NCI-H446 (cell line): ENCODE measurements at places on chromosomes 5 and 9.
A peak's percentile ranks its signal among the peaks of the same experiment; 100 is the strongest.

DNA sequence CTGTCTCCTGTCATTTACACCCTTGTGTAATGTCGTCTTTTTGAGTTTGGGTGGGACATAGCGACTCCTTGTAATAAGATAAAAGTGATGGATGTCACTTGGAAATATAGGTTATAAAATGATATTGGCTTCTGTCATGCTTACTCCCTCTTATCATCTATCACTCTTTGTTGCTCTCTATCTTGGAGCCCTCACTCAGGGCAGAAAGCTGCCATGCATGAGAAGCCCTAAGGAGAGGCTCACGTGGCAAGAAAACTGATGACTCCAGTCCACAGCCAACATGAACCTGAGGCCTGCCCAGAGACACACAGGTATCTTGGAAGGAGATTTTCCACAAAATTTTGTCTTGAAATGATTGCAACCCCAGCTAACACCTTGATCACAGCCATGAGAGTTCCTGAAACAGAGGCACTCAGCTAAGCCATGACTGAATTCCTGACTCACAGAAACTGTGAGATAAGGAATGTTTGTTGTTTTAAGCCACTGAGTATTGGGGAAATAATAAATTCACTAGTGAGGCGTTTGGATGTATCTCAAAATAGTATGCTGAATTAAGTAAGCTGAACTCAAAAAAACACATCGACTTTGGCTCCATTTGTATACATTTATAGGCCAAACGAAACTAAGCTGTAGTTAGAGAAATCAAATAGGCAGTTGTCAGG lies 216.7 kb downstream of the CDH18 start:
- DNase-seq = no peak

DNA sequence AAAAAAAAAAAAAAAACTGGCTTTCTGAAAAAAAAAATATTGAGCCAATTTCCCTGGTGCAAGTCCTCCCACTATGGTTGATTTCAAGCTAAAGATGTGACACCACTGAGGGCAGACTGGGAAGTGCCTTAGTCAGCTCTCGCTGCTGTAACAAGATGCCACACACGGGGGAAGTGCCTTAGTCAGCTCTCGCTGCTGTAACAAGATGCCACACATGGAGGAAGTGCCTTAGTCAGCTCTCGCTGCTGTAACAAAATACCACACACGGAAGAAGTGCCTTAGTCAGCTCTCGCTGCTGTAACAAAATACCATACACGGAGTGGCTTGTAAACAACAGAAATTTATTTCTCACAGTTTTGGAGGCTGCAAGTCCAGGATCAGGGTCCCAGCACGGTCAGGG lies 23.4 kb downstream of the BTNL9 start:
- no peak for DNase-seq

GRCh38 chr9:34446468-34446891 lies 11.9 kb downstream of the FAM219A start:
- DNase-seq = no peak

- no peak for DNase-seq
Observed at GRCh38 chr9:77438653-77439052, 209.5 kb downstream of the GNA14 start.

- no peak for DNase-seq
Observed at GRCh38 chr5:72066705-72067107, 40.6 kb upstream of the MAP1B start.

GRCh38 chr9:71944754-71945375 lies 33.4 kb downstream of the C9orf85 start:
- no peak for DNase-seq

GRCh38 chr5:36934740-36935356 lies 58.3 kb downstream of the NIPBL start:
- DNase-seq = no peak

- DNase-seq = no peak
Observed at GRCh38 chr5:95102687-95103086, 182.2 kb downstream of the MCTP1 start.

- DNase-seq = no peak
Observed at GRCh38 chr9:11338130-11338529, 725.3 kb upstream of the PTPRD start.

DNA sequence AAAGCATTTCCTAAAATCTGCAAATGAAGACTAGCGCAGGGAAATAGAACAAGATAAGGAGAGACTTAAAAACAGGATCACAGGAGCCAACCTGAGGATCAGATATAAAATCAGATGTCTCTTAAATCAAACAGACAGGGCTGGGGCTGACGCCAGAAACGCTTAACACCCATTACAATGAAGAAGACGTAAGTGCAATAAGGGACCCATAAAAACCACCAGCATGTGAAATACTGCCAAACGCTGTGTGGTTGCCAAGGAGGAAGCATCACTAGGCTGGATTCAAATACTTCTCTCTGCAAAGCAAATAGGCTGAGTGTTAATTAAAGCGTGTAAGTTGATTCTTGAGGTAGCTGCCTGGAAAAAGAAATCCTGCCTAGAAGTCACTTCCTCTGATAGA lies 74.4 kb upstream of the ATP10B start:
- peak; percentile 92 for DNase-seq

DNA sequence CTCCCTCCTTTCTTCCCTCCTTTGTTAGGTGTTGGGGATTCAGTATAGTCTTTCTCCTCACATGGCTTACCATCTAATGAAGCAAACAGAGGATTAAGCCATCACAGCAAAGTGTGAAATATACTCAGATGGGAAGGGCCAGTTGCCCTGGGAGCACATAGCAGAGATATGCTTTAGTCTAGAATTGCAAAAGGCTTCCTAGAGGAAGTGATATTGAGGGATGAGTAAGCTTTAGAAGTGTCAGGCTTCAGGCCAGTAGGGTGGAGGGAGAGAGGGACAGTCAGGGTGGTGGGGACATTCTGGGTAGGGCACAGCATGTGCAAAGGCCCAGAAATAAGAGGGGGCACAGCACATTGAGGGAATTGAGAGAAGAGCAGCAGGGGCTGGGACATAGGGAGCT lies 46.2 kb upstream of the GLRA1 start:
- DNase-seq = no peak

DNA sequence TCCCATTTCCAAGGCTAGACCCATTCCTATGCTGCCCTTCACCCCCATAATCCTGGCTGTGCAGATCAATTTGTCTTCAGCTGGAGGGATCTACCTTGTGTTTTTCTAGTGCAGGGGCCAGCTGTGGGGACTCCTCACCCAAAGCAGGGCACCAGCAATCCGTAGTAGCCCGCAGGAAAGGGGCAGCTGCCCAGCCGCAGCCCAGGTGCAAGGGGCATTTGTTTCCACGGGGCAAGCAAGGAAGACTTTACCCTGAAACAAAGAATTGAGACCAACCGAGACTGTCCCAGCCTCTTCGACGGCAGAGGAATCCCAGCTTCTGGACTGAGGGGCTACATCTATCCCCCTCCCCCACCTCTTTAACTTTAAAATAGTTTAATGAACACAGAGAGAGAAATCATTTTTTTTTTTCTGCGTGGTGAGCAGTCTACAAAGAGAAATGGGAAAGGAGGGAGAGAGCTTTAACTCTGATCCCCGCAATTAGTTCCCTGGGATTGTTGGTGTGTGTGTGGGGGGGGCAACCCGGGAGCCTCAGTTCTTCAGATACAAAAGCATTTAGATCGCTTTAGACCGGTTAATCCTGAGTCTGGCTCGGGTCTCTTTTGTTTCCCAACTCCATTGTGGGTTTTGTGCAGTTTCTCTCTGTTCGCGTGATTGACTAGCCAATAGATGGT lies 10.6 kb upstream of the LHX2 start:
- no peak for DNase-seq

GRCh38 chr5:176817369-176817840 lies 7.0 kb downstream of the UNC5A start:
- DNase-seq = peak; percentile 74

- DNase-seq = no peak
Observed at GRCh38 chr5:72412283-72413055, 92.3 kb downstream of the PTCD2 start.

DNA sequence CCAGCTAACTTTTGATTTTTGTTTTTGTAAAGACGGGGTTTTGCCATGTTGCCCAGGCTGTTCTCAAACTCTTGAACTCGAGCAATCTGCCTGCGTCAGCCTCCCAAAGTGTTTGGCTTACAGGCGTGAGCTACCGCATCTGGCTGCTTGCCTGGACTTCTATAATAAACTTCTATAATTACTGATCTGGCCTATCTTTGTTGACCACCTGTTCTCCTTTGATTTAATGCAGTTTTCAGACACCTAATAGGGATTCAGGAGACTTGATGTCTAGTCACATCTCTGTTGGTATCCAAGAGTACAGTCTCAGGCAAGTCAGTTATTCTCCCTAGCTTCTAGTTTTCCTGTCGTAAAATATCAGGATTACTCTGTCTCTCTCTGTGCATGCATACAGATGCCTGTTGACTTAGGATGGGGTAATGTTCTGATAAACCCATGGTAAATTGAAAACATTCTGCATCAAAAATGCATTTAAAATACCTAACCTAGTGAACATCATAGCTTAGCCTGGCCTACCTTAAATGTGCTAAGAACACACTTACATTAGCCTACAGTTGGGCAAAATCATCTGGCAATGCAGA lies 51.5 kb upstream of the NR3C1 start:
- DNase-seq = peak; percentile 52

DNA sequence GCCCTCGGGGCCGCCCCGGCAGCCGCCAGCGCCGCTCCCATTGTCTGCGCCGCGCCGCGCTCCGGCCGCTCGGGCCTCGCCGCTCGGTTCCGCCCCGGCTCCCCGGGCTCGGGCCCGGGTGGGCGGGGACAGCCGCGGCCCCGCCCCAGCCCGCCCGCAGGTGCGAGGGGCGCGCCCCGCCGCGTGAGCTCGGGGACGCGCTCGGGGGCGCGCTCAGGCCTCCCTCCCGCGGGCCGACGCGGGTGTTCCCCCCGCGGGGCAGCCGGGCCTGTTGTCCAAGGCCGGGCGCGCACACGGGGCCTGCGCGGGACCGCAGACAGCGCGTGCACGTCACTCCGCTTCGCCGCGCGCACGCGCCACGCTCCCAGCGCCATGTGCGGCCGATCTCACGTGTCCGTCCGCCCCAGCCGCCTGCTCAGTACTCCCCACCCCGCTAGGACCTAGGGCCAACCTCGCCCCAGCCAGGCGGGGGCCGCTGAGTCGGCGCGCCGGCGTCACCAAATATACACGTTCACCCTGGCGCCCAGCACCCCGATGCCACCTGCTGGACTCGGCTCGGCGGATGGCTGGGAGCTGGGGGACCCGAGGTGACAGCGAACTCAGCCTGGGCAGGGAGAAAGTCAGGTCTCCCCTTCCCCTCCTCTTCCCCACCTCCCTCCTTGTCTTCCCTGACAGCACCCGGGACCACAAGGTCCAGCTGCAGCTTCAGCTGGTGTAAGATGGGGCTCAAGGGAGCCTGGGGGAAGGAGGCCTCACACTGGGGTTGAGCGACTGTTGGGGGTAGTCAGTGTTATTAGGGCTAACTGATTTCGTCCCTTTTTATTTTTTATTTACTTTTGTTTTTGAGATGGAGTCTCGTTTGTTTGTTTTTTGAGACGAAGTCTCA lies 14.3 kb downstream of the GBGT1 start:
- no peak for DNase-seq

DNA sequence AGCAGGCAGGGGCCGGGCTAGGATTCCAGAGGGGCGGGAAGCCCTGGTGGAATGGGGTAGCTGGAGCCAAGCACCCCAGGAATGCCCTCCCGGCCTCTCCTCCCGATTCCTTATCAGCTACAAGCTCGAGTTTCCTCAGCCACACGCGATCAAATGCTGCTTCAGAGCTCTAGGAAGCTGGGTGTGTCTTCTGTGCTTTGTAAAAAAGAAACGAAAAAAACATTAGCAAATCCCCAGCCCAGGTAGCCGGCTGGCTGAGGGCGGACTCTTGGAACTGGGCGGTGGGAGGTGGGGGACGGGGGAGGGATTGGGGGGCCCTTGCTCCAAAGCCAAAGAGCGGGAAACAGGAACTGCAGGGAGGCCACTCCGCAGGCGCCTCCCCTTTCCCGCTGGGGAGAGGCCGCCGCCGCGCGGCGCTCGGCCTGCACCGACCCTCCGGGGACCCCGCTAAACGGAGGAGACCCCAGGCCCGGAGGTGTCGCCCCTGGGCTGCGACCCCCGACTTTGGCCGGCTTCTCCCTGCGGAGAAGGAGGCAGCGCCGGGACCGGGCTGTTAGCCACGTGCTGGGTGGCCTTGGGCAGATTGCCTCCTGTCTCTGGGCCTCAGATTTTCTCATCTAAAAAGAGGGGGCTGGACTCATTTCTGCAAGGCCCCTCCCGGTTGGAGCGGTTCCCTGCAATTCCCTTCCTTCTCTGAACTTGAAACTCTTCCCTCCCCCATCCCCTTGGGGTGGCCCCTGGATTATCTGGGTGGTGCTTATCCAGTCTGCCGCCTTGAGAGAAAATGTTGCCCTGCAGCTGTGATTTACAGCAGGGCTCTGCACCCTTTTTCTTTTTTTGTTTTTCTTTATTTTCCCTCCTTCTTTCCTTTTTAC lies 40.9 kb upstream of the FABP6 start:
- no peak for DNase-seq

GRCh38 chr5:11890777-11891176 lies 13.5 kb downstream of the CTNND2 start:
- no peak for DNase-seq

DNA sequence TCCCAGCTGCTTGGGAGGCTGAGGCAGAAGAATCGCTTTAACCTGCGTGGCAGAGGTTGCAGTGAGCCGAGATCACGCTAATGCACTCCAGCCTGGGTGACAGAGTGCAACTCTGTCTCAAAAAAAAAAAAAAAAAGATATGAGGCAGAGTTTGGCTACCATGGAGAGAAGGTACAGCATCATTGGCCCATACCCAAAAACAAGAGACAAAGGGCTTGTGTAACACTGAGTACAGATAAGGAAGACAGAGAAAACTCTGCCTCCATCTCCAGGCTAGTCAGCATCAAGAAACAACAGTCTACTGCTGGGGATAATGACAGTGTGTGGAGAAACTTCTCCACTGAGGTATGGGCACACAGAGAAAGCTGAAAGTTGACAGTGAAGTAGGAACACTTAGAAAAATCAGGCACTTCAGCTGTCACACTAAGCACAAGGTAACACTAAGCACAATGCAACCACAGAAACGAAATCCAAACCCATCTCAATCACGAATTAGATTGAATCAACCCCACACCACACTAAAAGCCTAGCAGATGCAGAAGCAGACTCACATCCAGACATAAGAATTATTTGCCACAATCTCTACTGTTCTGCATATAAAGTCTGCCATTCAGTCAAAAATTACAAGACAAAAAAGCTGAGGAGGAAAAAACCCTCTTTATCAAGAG lies 10.5 kb downstream of the PJA2 start:
- no peak for DNase-seq

DNA sequence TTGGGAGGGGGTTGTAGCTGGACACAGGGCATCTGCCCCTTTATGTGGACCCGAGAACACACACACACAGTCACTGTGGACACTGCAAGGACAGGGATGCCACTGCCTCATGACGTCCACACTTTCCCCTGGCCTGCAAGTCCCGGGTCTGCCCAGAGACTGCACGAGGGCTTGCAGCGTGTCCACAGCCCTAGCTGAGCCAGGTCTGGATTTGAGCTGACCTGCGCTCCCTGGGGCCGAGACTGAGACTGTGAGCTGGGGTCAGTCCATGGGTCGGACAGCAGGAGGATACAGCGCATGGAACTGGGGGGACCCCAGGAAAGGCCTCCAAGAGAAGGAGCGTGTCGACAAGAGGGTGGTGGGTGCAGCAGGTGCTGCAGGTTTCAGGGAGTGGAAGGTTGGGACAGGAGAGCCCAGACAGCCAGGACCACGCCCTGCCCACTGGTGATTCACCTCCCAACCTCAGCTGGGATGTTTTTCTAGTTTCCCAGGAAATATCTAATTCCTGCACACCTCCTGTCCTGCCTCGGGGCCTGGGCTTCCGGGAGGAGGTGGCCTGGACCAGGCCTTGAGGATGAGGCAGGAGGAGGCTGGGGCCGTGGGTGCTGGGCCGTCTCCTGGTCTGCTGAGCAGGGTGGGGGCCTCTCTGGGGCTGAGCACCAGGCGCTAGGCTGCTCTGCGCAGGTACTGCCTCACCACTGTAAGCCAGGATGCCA lies 806 bp upstream of the RNF224 start:
- no peak for DNase-seq
